ENCODE measurements at places on chromosomes 7 and 10. TPM values are rescaled to one million over a fixed set of nuclear protein-coding genes. Genes with fewer than 3 reads are reported as not detected.

HMX2 gene
- total RNA-seq: not detected

TEX47 gene
- total RNA-seq: not detected

SFTPA1 gene
- 11,191 TPM for total RNA-seq

SLC16A9 gene
- 1.8 TPM for total RNA-seq

ANXA8L1 gene
- total RNA-seq: 34.6 TPM

- DNase-seq: peak; percentile 53
These were observed 15.8 kb downstream of the ATP6V1F start for GRCh38 chr7:128878226-128879105.

GRCh38 chr10:24561453-24561852 is 162.2 kb downstream of the ARHGAP21 start:
- no peak for DNase-seq

DNA sequence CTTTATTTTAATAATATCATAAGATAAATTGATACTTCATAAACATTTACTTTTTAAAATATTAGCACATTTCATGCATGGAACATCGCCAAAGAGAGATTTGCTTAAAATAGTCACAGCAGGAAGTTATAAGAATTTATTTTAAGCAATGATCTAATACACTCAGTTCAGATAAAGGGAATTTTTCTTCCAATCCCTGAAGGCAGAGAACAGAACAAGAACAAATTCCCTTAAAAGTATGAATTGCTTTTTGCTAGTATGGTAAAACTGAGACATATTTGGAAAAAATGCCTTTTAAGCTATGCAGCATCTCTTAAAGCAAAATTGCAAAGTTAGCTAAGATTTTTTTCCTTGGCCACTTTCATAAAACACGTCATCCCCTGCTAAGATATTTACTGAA is 91.0 kb downstream of the SEMA3D start:
- DNase-seq: no peak

GRCh38 chr7:131330299-131330698 is 2.6 kb downstream of the MKLN1 start:
- no peak for DNase-seq

DNA sequence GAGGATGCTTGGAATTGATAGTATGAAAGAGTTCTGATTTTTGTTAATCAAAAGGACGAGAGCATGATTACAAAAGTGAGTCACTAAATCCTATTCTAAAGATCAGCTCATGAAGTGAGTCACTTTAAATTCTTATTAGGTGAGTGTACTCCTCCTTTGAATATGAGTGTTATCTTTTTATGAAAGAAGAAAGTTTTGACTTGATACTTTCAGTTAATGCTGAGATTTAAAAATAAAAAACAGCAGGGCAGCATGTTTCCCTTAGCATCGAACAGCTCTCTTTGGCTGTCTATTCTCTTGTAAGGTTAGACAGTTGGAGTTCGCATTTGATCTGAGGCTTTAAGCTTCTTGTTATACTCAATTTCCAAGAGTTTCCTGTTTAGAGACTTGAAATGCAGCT is 222.0 kb downstream of the TWIST1 start:
- DNase-seq: no peak

DNA sequence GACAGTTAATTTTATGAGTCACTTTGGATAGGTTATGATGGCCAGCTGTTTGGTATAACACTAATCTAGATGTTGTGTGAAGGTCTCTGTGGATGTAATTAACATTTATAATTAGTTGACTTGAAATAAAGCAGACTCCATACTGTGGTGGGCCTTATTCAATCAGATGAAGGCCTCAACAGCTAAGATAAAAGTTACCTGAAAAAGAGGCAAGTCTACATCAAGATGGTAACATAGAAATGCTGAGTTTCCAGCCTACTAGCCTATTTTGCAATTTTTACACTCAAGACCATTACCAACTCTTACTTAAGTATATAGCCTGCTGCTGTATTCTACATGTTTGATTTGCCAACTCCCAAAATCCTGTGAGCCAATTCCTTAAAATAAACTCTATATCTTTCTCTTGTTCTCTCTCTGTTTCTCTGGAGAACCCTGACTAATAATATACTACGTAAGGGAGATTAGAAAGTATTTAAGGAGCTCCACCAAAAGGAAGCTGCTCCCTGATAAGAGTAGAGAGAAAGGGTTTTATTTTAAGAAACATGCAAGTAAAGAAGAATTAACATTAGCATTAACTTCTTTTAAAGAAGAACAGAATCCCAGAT is 42.7 kb downstream of the ZNF438 start:
- DNase-seq: no peak

- no peak for DNase-seq
These were observed 619.8 kb downstream of the LRMDA start for GRCh38 chr10:76051007-76051936.

GRCh38 chr10:118835682-118836326 is 81.0 kb upstream of the CACUL1 start:
- DNase-seq: no peak

DNA sequence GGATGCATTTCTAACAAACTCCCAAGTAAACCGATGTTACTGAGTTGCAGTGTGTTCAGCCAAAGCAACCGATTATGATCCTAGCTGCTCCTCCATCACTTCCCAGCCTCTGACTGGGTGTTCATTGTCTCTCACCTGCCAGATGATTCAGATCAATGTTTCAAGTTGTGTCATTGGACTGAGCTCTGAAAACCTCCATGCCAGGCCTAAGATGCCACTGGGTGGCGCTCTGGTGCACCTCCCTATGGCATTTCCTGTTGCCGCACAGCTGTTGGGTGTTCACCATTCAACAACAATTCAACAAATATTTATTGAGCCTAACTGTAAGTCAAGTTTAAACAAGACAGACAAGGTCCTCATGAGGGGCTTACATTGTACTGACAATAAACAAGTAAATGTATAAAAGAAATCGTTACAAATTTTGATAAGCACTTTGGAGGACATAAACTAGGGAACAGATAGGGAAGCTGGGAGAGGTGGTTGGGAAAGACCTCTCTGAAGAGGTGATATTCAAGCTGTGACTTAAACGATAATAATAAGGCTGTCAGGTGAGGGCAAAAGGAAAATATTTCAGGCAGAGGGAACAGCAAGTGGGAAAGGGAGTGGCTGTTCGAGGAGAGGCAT is 22.8 kb downstream of the RGR start:
- DNase-seq: no peak

Data from upper lobe of right lung (tissue), 1 donor.